ENCODE measurements at places on chromosomes 3 and 15. TPM values are rescaled to one million over a fixed set of nuclear protein-coding genes. Genes with fewer than 3 reads are reported as not detected.

The PLSCR5 gene
- not detected for total RNA-seq

The MESP1 gene
- total RNA-seq: 0.89 TPM

The PARP15 gene
- 0.27 TPM for total RNA-seq

The SUCNR1 gene
- 0.18 TPM for total RNA-seq

The ZNF445 gene
- total RNA-seq: 54.1 TPM

The GRAMD2A gene
- 2.0 TPM for total RNA-seq

The TNFSF10 gene
- 1.2 TPM for total RNA-seq

The CCDC54 gene
- not detected for total RNA-seq

The STRIT1 gene
- not detected for total RNA-seq

The ZNF660 gene
- 18.7 TPM for total RNA-seq

- DNase-seq: no peak
- H3K27me3 ChIP-seq: no peaks in the 10 kb centered on the region
- no peaks in the 10 kb centered on the region for H3K36me3 ChIP-seq
- H3K4me3 ChIP-seq: no peak overlapping the region
- no peak overlapping the region for H3K27ac ChIP-seq
- peaks cover 28% of the 10 kb centered on the region for H3K4me1 ChIP-seq
Measured at GRCh38 chr3:29408676-29409075, 127.8 kb downstream of the RBMS3 start.

DNA sequence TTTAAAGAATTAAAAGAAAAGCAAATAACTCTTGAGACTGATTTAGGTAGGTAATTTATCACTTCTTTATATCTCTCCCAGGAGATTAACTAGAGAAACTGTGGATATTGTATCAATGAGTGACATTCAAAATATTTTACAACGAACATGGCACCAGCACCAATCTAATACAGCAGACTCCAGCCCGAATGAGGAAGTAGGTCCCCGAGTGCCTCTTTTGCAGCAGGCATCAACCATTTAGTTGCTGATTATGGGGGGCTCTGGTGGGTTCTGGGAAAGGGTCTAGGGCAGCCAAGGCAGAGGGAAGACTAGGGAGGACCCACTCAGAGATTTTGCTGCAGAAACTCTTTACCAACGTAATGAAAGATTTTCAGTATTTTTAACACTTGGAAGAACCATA, 31.7 kb upstream of the TTC14 start:
- no peak overlapping the region for H3K27ac ChIP-seq
- no peak overlapping the region for H3K4me3 ChIP-seq
- H3K4me1 ChIP-seq: no peaks in the 10 kb centered on the region
- H3K36me3 ChIP-seq: no peaks in the 10 kb centered on the region
- H3K27me3 ChIP-seq: peaks cover 7% of the 10 kb centered on the region

GRCh38 chr3:100634493-100635272, 25.3 kb downstream of the ADGRG7 start:
- H3K27me3 ChIP-seq: no peaks in the 10 kb centered on the region
- no peak overlapping the region for H3K27ac ChIP-seq

GRCh38 chr15:68677996-68678395, 99.2 kb downstream of the CORO2B start:
- H3K4me3 ChIP-seq: no peak overlapping the region
- no peak overlapping the region for H3K27ac ChIP-seq
- DNase-seq: no peak
- H3K36me3 ChIP-seq: no peaks in the 10 kb centered on the region

DNA sequence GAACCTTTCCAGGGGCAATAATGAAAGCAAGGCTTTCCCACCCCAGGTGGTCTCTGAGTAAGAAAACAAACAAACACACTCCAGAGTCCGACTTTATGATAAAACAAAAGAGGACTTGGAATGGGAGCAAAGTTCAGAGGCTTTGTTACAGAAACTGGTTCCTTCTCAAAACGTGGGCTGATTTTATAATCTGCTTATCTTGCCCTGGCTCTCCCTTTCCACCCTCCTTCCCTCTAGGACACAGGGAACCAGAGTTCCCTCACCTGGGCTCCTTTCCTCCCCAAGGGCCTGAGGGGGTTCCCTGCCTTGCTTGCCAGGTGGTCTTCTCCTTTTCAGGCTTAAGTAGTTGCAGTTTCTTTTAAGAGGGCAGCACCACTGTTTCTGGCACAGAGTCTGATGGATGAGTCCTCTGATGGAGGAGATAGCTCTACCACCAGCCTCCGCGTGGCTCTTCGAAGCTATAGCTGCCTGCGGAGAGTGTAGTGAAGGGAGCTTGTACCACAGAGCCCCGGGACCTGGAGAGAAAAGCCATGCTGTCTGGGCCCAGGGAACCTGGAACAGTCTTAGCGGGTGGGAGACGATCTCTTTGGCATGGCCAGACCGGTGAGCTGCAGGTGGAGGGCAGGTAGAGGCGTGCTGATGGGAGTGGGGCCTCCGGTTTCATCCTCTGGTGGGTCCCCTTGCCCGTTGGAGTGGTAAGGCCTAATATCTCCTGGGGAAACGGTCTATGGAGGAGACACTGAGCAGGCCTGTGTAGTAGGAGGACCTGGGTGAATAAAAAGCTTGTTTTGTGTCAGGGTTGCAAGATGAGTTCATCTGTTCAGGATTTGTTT, 68.7 kb downstream of the SMAD6 start:
- no peaks in the 10 kb centered on the region for H3K27me3 ChIP-seq
- peaks cover 85% of the 10 kb centered on the region for H3K4me1 ChIP-seq
- peaks cover 2% of the 10 kb centered on the region for H3K36me3 ChIP-seq
- peak overlapping the region; percentile 93 for H3K27ac ChIP-seq

DNA sequence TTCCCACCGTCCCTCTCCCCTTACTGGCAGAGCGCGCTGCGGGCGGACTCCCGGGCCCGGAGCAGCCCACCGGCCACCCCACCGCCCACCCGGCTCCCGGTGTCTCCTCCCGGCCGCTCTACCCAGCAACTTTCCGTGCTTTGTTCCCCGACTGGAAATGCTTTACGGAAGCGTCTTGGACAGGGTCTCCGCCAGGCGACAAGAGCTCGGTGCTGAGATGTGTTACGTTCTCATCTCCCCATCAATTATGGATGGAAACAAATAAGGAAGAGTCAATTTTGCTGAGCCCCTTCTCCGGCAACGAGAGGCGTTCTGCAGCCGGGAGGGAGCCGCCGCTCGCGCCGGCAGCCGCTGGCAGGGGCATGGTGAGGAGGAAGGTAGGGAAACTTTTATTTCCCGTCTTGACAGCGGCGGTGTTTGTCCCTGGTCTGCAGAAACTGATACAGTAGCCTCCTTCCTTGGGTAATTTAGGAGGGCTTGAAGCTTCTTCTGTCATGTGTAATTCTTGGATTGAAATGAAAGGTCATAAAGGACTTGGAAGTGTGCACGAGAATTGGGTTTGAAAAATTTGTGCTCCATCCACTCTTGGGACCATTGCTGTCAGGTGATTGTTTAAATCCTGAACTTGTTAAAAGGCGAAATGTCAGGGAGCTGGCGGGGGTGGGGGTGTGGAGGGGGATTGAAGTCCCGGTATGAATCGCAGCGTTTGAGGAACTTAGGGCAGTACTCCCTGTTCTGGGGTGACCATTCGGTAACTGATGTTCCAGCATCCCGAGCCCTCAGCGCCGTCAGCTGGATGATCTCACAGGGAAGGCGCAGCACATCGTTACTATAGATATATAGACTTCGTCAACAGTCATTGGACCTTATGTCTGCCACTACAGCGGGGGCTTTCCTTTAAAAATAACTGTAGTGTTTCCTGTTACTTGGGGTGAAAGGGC, 1.5 kb downstream of the SEMA6D start:
- H3K27me3 ChIP-seq: no peaks in the 10 kb centered on the region
- peaks cover 55% of the 10 kb centered on the region for H3K4me1 ChIP-seq
- peak overlapping the region; percentile 95 for H3K4me3 ChIP-seq
- H3K27ac ChIP-seq: peak overlapping the region; percentile 93
- H3K36me3 ChIP-seq: peaks cover 2% of the 10 kb centered on the region

DNA sequence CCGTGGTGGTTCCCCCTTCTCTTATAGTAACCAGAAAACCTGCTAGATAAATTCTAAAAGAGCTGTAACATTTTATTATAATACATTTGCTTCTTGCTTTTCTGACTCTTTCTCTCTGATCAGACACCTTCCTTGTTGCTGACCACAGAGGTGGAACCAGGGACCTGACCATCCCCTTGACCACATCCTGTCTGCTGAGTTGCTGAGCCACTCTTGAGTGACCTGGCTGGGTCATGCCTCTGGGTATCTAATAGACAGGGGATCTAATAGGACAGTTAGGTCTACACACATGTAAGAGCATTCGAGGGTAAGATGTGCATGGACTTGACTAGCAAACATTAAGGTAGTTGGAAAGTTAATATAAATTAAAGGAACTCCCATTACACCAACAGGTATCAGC, 22.8 kb upstream of the TRIM59 start:
- peaks cover 3% of the 10 kb centered on the region for H3K4me1 ChIP-seq
- H3K27ac ChIP-seq: no peak overlapping the region
- no peaks in the 10 kb centered on the region for H3K27me3 ChIP-seq
- DNase-seq: no peak

DNA sequence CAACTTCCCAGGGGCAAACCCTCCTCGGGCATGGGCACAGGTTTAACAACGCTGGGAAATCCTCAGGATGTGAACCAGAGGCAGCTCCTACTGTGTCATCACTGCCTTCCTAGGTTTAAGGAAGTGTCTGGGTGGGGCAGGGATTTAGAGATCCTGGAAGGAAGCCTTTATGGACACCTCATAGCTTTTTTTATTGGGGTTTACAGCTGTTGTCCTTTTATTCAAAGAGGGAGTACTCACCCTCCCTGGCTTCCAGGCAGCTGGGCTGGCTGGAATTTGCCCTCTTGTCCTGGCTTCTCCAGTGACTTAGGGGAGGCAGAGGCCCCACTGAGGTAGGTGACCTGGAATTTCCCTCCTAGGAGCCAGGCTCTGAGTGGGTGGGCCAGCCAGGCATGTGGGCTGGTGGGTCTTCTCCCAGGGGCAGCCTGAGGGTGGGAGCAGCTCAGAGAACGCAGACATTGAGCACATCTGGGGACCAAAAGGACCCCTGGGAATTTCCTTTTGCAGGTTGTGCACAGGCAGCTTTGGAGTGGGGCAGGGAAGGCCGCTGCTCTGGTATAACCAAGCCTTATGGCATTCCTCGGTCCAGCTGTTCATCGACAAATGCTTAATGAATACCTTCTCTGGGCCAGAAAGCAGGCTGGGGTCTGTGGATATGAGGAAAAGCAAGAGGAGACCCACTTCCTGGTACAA, 13.5 kb upstream of the FAM3D start:
- no peak for DNase-seq
- H3K4me1 ChIP-seq: no peaks in the 10 kb centered on the region
- H3K36me3 ChIP-seq: no peaks in the 10 kb centered on the region
- no peak overlapping the region for H3K27ac ChIP-seq
- H3K4me3 ChIP-seq: no peak overlapping the region
- peaks cover 11% of the 10 kb centered on the region for H3K27me3 ChIP-seq

DNA sequence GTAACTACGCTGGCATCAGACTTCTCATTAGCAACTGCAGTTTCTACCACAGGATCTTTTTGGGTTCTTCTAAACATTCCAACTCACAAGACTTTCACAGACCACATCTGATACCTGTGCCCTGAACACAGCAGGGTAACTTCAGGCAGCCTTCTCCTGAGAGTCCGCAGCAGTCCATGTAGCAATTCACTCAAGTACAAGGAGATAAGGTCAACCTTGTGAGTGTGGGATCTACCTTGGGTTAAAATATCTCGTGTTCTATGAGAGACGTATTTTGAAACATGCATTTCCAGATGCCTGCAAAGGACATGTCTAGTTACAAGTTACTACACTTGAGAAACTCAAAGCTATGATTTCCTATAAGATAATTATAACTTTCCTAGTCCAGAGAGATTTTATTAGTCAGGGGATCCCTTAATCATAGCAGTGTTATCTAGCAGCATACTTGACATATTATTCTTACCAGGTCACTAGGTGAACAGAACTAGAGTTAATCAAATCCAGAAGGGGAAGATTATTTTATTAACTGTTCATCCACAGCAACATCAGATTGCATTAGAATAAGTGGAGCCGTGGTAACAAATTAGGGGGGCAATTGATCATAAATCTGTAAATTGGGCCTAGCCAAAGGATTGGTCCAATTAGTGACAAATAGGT, 66.4 kb downstream of the ASTE1 start:
- peaks cover 30% of the 10 kb centered on the region for H3K36me3 ChIP-seq
- peaks cover 7% of the 10 kb centered on the region for H3K4me1 ChIP-seq
- DNase-seq: no peak
- peak overlapping the region; percentile 57 for H3K27ac ChIP-seq

GRCh38 chr15:64604319-64604718, 143.9 kb downstream of the ZNF609 start:
- H3K27ac ChIP-seq: peak overlapping the region; percentile 77
- H3K4me3 ChIP-seq: no peak overlapping the region

DNA sequence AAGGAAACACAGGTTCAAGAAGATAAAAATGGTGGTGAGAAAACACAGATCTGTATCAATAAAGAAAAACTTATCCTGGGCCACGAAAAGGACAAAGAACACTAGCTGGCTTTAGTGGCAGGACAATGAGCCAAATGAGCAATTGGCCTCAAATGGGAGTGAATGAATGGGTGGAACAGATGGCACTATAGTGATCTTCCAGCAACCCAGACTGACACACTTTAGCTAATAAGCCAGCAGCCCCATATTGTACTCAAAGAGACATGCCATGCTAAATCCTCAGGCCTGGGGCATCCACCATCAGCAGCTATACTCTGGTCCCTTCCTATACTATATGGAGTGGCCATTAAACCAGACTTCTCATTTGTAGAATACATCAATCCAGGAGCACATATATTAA, 60.0 kb upstream of the GADL1 start:
- H3K4me1 ChIP-seq: peaks cover 6% of the 10 kb centered on the region
- no peak overlapping the region for H3K4me3 ChIP-seq
- no peaks in the 10 kb centered on the region for H3K27me3 ChIP-seq
- no peak for DNase-seq
- peaks cover 1% of the 10 kb centered on the region for H3K36me3 ChIP-seq

GRCh38 chr3:81974751-81975150, 213.3 kb upstream of the GBE1 start:
- no peaks in the 10 kb centered on the region for H3K36me3 ChIP-seq
- H3K27ac ChIP-seq: no peak overlapping the region
- H3K4me1 ChIP-seq: peaks cover 8% of the 10 kb centered on the region

- peaks cover 10% of the 10 kb centered on the region for H3K27me3 ChIP-seq
- H3K36me3 ChIP-seq: peaks cover 3% of the 10 kb centered on the region
- H3K4me3 ChIP-seq: no peak overlapping the region
- no peak for DNase-seq
- H3K4me1 ChIP-seq: peaks cover 20% of the 10 kb centered on the region
Measured at GRCh38 chr15:70575231-70576226, 187.8 kb downstream of the UACA start.

DNA sequence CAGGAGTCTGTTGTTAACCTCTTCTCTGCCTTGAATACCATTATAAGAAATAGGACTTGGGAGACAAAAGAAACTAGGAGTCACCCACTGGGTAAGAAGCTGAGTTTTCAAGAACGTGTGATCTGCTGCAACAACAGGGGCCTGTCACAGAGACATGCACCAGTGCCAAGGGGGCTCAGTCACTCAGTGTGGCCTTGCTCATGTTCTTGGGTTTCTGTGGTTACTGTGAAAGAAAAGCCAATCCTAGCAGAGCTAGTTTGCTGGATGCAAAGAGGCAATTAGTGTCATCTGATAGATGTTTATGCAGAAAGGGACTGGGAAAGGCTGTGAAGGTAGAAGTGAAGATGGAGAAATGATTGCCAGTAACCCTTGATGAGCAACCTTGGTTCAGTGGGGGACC, 126.3 kb downstream of the IQCH start:
- no peaks in the 10 kb centered on the region for H3K4me1 ChIP-seq
- H3K4me3 ChIP-seq: no peak overlapping the region
- peaks cover 6% of the 10 kb centered on the region for H3K27me3 ChIP-seq
- H3K36me3 ChIP-seq: no peaks in the 10 kb centered on the region
- H3K27ac ChIP-seq: no peak overlapping the region

- no peaks in the 10 kb centered on the region for H3K27me3 ChIP-seq
- DNase-seq: no peak
- peaks cover 19% of the 10 kb centered on the region for H3K36me3 ChIP-seq
- H3K4me3 ChIP-seq: no peak overlapping the region
- peaks cover 5% of the 10 kb centered on the region for H3K4me1 ChIP-seq
Measured at GRCh38 chr3:130709671-130710070, 37.0 kb downstream of the PIK3R4 start.

Measured in mesothelial cell of epicardium (in vitro differentiated cells).